ENCODE measurements at places on chromosomes 2 and 18.

- no peak for DNase-seq
Measured at GRCh38 chr2:66548422-66548821, 113.5 kb downstream of the MEIS1 start.

- DNase-seq, result no peak
Measured at GRCh38 chr2:156892467-156893281, 364.8 kb upstream of the GALNT5 start.

DNA sequence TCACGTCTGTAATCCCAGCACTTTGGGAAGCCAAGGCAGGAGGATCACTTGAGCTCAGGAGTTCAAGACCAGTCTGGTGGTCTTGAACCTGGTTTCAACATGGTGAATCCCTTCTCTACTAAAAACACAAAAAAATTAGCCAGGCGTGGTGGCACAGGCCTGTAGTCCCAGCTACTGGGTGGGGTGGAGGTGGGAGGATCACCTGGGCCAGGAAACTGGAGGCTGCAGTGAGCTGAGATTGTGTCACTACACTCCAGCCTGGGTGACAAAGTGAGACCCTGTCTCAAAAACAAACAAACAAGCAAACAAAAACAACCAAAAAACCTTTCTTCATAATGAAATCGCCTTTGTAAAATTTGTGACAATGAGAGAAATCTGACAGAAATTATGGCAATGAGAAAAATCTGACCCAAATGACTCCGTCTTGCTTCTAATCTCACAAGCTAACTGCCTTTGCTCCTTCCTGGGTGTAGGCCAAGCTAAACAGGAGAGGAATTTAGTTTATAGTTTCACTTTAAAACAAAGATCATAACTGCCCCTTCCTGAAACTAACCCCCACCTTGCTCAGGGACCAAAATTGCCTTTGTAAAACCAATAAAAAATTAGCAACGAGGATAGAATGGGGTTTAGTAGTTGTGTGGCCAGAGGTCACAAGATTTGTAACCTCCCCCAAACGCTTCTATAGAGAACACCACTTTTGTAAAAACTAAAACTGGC is 60.7 kb upstream of the KIF5C start:
- DNase-seq, result no peak

- DNase-seq, result no peak
Measured at GRCh38 chr2:118710481-118710880, 137.0 kb downstream of the EN1 start.

- no peak for DNase-seq
Measured at GRCh38 chr2:20509770-20510490, 63.1 kb downstream of the RHOB start.

Measured in T-helper 9 cell (primary cell).